ENCODE measurements at places on chromosomes 5 and 9.

GRCh38 chr5:111755942-111756381, 1.0 kb downstream of the NREP start:
- no peak for DNase-seq

DNA sequence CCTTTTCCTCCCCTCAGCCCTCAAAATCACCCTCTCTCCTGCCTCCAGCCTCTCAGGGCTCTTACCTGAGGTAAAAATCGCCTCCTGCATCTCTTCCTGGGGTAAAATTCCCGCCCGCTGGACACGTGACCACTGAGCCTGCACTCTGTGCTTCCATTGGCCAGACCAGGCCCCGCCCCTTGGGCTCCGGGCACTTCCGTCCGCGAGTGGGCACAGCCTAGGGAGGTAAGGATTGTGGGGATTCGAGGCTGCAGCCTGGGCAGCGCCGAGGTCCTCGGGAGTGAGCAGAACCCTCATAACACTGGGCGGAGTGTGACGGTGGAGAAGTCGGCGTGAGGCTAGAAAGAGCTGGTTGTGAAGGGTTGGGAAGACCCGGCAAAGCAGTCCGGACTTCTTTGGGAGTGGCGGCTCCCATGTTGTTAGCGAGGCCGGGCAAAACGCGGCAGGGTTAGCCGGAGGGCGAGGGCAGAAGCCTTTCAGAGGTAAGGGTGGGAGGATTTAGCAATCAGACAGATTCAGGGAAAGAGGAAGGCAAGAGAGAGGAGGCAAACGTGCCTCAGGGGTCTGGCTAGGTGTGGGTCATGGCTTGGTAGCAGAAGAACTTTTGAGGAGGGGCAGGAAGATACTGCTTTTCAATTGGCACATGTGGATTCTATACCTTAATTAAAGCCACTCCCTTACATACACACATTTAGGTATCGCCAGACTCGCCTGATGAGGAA, at the start of gene SHOC1:
TSS of gene SHOC1 (minus strand) at position 103 of the 722 bp plus-strand sequence. CDS start 3,519 bp downstream, outside the sequence.
- no peak for DNase-seq

DNA sequence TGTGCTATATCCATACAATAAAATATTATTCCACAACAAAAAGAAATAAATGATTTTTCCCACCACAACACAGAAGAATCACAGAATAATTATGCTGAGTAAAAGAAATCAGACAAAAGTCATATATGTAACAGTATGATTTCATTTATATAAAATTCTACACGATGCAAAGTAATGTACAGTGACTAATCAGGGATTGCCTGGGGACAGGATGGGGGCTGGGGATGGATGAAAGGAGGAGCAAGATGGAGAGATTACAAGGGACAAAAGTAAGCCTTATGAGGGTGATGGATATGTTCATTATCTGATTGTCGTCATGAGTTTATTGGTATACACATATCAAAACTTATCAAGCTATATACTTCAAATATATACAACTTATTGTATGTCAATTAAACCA, 154.0 kb downstream of the FBN2 start:
- DNase-seq = no peak

GRCh38 chr5:115414406-115415142, 118.1 kb upstream of the CCDC112 start:
- no peak for DNase-seq

GRCh38 chr5:137714946-137715345, 20.9 kb downstream of the KLHL3 start:
- no peak for DNase-seq
